Cortex of kidney (tissue), 1 donor: ENCODE measurements at places on chromosomes 4 and X.

DNA sequence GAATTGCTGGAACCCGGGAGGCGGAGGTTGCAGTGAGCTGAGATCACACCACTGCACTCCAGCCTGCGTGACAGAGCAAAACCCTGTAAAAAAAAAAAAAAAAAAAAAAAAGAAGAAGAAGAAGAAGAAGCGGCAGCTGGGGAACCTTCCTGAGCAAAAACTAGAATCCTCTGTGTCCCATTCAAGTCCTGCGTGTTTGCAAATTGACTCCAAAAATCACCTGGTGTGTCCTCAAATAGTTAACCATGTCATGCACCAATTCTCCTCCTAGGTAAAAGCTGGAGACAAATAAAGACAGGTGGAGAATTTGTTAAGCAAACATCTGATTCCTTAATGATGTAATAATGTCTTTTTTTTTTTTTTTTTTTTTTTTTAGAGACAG is 31.9 kb upstream of the ASMTL start:
- DNase-seq = no peak

DNA sequence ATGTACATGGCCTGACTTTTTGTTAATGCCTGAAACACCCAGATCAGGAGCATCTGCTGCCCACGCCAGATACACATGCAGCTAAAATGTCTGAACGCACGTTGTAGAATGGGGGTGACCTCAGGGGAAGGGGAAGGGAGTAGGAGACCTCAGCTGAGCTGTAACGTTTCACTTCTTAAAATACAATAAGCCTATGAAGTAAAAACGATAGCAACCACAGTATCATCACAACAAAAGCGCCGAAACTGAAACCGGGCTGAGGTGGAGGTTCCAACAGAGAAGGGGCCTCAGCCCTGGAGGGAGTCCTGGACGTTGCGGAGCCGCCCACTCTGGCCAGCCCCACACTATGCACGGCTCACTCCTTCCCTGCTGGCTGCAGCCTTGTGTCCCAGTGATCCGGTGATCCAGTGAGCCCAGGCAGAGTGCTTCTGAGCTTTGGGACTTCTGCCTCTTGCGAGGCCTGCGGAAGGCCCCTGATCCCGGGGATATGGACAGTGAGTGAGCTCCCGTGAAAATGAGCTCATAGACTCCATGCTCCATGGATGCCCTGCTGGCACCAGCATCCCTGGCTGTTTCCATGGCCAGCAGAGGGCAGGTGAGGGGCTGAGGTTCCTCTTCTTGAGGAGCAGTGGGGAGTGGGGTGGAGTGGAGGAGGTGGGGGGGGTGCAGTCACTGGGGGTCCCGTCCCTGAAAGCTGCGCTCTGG is 52.0 kb downstream of the HMX1 start:
- DNase-seq = no peak

GRCh38 chr4:140092094-140092851 is 61.7 kb downstream of the MAML3 start:
- no peak for DNase-seq

DNA sequence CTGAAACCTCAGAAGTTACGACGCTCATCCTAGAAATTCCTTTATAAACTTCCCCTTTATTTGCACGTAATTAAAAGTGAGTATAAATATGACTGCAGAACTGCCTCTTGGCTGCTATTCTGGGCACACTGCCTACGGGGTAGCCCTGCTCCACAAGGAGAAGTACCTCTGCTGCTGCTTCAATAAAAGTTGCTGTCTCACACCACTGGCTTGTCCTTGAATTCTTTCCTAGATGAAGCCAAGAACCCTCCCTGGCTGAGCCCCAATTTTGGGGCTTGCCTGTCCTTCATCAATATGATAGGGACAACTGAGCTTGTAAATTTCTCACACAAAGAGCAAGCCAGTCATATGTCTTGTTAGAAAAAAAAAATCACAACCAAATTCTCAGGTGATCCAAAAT is 115.8 kb downstream of the VEGFC start:
- DNase-seq = no peak

GRCh38 chr4:158234671-158235070 is 24.4 kb downstream of the TMEM144 start:
- no peak for DNase-seq

- no peak for DNase-seq
These were observed 109.6 kb downstream of the SPRY1 start for GRCh38 chr4:123506011-123506695.

GRCh38 chr4:48341776-48342605 is 662 bp downstream of the SLAIN2 start:
- peak; percentile 9 for DNase-seq

DNA sequence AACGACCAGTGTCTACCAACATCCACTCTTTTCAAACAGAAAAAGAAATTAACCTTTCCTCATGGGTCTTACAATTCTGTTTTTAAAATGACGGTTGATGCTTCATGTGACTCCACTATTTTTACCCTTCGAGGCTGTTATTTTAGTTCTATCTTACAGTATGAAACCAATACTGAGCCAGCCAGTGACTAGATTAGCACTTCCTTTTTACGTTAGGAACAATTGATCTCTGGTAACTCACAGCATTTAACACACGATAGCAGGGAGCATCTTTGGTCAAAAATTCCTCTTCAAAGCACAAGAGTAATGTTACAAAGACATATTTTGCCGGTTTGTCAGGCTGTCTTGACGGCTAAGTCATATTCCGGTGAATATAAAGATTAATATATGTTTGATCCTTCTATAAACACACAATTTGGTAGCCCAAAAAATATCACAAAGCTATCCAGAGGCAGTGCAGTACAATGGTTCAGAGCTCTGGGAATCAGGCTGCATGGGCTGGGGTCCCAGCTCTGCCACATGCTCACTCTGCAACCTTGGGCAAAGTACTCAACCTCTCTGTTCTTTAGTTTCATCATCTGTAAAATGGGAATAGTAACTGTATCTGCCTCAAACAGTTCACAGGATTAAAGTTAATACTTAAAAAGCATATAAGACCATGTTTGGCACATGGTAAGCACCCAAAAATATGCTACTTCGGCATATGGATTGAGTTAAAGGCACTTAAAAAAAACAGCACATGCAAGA is 62.9 kb upstream of the TXK start:
- DNase-seq = no peak

DNA sequence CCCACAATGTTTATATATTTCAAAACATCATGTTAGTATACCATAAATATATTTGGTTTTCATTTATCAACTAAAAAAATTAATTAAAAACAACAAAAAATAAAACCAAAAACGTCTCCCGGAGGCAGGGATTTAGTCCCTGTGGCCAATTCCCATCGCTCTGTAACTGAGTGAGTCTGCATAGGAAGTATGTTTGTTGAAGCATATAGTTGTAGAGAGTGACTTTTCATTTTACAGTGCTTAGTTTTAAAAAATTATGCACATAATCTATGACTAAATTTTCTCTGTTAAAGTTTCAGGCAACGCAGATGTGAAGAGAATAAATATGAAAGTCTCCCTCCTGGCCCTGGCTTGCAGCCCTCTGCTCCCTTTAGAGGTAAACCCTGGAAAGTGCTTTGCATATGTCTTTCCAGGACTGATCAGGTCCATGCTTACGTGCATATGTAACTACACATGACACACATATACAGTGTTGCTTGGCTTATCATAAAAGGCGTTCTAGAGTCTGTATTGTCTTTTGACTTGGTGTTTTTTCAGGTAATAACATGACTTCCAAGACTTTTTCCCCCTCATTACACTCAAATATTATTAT is 63.4 kb upstream of the SORBS2 start:
- no peak for DNase-seq

GRCh38 chr4:39846705-39847104 is 131.0 kb downstream of the PDS5A start:
- no peak for DNase-seq

- DNase-seq = no peak
These were observed 3.2 kb upstream of the CLOCK start for GRCh38 chr4:55549888-55550287.

DNA sequence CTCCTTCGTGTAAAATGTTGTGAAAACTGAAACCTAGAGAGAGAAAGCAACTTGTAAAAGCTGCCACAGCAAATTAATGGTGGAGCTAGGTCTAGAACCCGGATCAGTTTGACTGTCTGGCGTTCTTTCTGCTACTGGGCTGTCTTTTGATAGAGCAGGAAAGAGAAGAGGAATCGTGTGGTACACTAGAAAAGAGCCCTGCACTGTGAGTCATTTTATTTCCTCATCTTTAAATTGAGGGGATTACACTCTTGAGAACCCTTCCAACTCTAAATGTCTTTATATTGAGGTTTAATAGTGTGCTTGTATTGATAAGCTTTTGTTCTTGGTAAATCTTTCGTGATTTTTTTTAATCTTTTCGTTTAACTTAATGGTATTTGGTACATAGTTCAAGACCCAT is 4.3 kb downstream of the WDR44 start:
- no peak for DNase-seq

GRCh38 chrX:102739657-102740056 is 19.1 kb downstream of the GPRASP3 start:
- DNase-seq = no peak

GRCh38 chrX:24241822-24242648 is 71.8 kb downstream of the SUPT20HL2 start:
- no peak for DNase-seq

GRCh38 chr4:139872274-139872673 is 206.7 kb downstream of the MGST2 start:
- no peak for DNase-seq

GRCh38 chr4:88623097-88623496 is 30.8 kb downstream of the HERC3 start:
- no peak for DNase-seq

DNA sequence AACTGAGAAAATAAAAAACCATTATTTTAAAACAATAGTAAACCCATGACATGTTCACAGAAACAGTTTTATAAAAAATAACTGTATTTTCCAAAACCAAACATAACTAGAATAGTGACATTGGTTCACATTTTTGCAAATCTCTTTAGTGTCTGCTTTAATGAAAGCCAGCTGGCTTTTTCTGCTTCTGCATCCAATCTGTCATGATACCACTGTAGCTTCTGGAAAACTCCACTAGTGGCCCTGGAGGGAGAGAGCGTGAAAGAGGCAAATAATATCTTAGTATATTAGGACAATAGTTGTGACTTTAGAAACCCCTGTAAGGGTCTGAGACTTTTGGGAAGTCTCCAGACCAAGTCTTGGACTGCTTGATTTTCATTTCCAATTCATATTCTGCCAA is 31.1 kb downstream of the FGFBP1 start:
- no peak for DNase-seq

DNA sequence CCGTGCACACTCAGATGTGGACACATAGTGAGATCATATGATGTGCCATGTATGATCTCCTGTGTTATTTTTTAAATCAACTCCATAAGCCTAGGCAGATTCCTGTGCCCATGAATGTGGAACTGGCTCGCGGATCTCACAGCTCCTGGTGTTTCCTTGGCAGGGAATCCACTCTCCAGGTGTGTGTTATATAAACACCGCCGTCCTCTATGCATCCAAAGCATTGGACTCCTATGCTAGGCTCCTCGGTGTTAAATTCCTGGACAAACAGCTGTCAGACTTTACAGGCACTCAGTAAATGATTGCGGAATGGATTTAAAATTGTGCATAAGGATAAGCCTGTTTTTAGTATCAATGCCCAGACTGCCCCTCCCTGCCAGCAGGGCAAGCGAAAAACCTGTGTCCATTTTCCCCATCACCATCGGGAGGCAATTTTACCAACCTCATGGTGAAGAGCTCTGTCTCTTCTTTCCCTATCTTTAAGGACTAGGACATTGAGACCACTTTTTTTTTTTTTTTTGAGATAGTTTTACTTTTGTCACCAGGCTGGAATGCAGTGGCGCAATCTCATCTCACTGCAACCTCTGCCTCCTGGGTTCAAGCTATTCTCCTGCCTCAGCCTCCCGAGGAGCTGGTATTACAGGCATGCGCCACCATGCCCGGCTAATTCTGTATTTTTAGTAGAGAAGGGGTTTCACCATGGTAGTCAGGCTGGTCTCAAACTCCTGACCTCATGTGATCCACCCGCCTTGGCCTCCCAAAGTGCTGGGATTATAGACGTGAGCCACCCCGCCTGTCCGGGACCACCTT is 23.6 kb upstream of the GPR78 start:
- no peak for DNase-seq

DNA sequence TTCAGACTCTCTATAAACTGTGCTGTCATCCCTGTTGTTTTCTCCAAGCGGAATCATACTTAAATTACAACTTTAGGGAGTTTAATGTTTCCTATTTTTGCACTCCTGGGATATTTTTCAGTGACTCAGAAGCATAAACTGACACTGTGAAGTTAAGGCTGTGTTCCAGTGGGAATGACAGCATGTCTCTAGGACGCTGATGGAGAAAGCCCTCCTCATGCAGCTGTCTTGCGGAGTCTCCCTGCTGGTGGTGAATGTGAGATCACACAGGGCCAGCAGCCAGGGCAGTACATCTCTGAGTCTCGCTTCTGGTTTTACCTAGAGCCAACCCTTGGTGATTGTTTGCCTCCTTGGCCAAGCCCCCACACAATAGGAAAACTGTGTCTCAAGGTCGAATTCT is 53.3 kb downstream of the NFKB1 start:
- DNase-seq = no peak
